ENCODE measurements at places on chromosomes 12 and 14. TPM values are rescaled to one million over a fixed set of nuclear protein-coding genes. Genes with fewer than 3 reads are reported as not detected.

DNA sequence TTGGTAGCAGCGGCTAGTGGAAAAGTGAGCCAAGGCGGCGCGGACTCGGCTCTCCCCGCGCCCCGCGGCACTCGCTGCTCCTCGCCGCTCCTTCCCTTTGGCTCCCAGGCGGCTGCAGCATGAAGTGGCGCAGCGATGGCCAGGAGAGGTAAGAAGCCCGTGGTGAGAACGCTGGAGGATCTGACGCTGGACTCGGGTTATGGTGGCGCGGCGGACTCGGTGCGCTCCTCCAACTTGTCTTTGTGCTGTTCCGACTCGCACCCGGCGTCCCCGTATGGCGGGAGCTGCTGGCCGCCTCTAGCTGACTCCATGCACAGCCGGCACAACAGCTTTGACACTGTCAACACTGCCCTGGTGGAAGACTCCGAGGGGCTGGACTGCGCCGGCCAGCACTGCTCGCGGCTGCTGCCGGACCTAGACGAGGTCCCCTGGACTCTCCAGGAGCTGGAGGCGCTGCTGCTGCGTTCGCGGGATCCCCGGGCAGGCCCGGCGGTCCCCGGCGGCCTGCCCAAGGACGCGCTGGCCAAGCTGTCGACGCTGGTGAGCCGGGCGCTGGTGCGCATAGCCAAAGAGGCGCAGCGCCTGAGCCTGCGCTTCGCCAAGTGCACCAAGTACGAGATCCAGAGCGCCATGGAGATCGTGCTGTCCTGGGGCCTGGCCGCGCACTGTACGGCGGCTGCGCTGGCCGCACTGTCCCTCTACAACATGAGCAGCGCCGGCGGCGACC lies 225.6 kb upstream of the CRY1 start:
- DNase-seq: no peak

DNA sequence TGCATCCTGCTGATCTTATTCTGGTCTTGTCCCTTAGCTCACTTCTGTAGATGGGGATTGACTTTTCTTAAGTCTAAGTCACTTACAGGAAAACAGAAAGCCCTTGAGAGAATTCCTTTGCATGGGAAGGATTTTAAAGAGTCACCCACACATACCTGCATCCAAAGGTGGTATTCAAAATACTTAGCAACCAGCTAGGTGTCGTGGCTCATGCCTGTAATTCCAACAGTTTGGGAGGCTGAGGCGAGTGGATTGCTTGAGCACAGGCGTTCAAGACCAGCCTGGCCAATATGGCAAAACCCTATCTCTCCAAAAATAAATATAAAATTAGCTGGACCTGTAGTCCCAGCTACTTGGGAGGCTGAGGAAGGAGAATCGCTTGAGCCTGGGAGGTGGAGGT lies 14.2 kb downstream of the FGF6 start:
- no peak for DNase-seq

DNA sequence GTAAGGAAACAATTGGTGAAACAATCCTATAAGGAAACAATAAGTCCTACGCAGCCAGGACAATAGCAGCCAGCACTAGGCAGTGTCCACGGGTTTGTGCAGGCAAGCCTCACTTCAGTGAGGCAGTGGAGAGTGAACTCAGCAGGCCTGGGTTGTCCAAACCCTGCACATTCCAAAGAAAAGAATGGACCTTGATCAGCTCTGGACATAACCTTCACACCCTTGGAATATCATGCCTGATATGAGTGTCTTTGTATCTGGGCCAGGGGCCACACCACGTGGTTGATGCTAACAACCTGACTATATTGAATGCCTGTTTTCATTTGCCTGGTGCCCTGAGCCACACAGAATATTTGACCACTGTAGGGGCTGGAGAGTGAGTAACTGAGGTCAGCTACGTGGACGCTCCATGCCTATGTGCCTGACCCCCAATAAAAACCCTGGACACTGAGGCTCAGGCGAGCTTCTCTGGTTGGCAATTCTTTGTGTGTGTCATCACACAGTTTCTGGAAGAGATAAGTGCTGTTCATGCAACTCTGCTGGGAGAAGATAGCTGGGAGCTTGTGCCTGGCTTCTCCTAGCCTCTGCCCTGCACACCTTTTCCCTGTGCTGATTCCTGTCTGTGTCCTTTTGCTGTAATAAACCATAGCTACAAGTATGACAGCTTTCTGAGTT lies 81.4 kb upstream of the NCOR2 start:
- no peak for DNase-seq

- no peak for DNase-seq
Measured at GRCh38 chr12:114406316-114406983, 506 bp upstream of the TBX5 start.

GRCh38 chr14:77039285-77040058 lies 11.0 kb upstream of the IRF2BPL start:
- DNase-seq: no peak

Gene SLC25A47
- not detected for total RNA-seq

All from left lung (tissue), 14 donors.